ENCODE measurements at places on chromosomes 13 and 19.

DNA sequence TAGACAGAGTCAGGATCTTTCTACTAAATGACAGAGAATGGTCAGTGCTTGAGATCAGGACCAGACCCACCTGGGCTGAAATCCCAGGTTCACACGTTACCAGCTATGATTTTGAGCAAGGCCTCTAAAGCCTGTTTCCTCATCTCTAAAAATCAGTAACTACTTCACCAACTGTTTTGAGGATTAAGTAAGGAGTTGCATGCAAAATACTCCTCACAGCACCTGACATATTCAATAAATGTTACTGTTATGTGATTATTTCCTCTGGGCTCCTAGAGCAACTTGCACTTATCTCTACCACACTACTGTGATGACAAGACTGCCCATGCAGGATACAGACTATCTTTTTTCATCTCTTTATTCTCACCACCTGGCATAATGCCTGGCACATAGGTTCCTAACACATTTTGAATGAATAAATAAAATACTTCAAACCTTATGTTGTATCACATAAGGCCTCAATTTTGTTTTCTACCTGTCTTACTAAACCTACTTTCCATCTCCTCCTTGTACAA lies 1.8 kb downstream of the KATNAL1 start:
- no peak for DNase-seq

DNA sequence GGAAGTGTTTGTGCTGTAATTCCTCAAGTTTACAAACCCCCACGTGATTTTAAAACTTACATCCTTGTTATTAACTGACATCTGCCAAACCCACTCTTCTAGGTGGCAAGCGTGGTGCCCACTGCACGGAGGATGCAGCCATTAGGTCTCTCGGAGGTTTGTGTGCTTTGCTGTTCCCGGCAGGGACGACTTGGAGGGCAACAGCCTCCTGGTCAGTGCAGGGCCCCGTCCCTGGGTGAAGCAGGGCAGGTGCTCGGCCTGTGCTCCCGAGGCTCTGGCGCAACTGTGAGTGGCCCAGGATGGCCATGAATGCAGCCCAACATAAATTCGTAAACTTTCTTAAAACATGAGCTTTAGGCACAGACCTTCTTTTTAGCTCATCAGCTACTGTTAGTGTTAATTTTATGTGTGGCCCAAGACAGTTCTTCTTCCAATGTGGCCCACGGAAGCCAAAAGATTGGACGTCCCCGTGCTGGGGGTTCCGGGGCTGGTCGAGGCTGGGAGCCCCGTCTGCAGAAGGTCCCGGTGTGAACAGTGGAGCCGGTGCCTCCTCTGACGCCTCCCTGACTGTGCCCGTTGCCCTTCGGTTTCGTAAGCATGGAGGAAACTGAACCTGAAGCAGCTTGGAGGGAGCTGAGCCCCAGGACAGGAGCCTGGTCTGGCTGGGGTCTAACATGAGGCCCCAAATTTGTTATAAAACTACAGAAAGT lies 11.9 kb downstream of the GAS6 start:
- DNase-seq = no peak

GRCh38 chr13:71722206-71722605 lies 144.8 kb downstream of the DACH1 start:
- DNase-seq = no peak

- DNase-seq = no peak
Measured at GRCh38 chr13:97043302-97043701, 49.0 kb upstream of the OXGR1 start.

- no peak for DNase-seq
Measured at GRCh38 chr19:46710687-46711086, 6.2 kb downstream of the PRKD2 start.

GRCh38 chr19:42178791-42179674 lies 38.4 kb downstream of the DEDD2 start:
- DNase-seq = no peak

DNA sequence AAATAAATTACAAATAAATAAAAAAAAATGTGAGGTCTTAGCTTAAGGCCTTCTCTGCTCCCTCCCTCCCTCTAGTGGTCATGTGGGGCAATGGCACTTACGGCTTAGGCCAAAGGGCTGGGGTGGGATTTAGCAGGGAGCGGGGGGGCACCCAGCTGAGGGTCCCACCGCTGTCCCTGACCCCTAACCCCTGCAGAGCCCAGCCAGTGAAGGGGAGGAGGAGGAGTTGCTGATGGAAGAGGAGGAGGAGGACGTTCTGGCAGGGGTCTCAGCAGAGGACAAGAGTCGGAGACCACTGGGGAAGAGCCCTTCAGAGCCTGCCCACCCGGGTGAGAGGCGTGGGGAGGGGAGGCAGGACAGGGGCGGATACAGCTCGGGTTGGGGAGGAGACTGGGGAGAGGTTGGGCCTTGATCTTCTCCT lies 9.3 kb downstream of the MPND start:
- DNase-seq = no peak

GRCh38 chr19:8000298-8001038 lies 5.0 kb downstream of the ELAVL1 start:
- DNase-seq = no peak

GRCh38 chr13:98988780-98989179 lies 10.9 kb upstream of the DOCK9 start:
- DNase-seq = no peak

GRCh38 chr19:41799444-41800000 lies 3.1 kb downstream of the CEACAM3 start:
- DNase-seq = no peak

- peak; percentile 74 for DNase-seq
Measured at GRCh38 chr19:13051557-13052165, 51.0 kb downstream of the LYL1 start.

Measured in psoas muscle (tissue), 8 donors.